ENCODE measurements at places on chromosomes 11 and 22. TPM values are rescaled to one million over a fixed set of nuclear protein-coding genes. Genes with fewer than 3 reads are reported as not detected.
A peak's percentile ranks its signal among the peaks of the same experiment; 100 is the strongest.

DNA sequence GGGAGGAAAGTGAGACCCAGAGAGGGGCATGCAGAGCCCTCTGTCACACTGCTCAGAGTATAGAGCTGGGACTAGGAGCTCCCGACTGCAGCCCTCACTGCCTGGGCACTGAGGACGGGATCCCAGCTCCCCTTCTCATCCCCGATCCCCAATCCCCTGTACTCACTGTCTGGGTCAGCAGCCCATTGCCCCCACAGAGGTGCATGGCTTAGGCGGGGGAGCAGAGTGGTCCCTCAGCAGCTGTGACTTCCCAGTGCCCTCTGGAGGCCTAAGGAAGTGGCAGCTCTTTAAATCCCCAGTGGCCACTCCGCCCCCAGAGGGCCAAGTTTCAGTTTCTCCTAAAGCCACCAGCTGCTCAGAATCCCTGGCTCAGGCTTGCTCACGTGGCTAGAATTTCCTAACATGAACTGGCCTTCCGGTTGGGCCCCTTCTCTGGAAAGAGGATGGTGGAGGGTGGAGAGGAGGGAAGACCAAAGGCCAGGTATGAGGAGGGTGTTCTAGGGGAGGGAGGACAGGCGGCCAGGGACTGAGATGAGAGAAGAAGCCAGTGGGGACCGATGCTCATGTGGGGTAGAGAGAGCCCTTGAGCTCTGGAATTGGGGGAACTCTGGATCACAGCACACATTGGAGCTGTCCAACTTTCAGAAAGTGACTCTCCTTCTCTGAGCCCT lies at the start of gene BATF2:
TSS of gene BATF2 (minus strand) at position 262 of the 671 bp plus-strand sequence. CDS start at position 205, 57 bp downstream.
- peak; percentile 60 for DNase-seq

- DNase-seq = no peak
Observed at GRCh38 chr11:114080219-114080618, 20.7 kb downstream of the ZBTB16 start.

- DNase-seq = no peak
Observed at GRCh38 chr11:2362414-2362813, 14.7 kb upstream of the CD81 start.

- no peak for DNase-seq
Observed at GRCh38 chr22:31394326-31394725, 5.1 kb upstream of the DRG1 start.

GRCh38 chr11:94494126-94494680 lies 419 bp downstream of the ANKRD49 start:
- DNase-seq = no peak

The POLDIP3 gene
- 47.6 TPM for total RNA-seq

DNA sequence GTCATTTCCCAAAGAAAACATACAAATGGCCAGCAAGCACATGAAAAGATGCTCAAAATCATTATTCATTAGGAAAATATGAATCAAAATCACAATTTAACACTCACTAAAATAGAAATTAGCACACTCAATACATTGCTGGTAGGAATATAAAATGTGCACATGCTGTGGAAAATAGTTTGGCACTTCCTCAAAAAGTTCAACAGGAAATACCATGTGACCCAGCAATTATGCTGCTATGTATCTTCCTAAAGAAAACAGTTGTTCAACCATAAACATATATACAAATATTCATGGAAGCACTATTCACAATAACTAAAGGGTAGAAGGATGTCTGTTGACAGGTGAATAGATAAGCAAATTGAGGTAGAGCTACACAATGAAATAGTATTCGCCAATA lies 187.3 kb upstream of the SOX6 start:
- no peak for DNase-seq

GRCh38 chr11:103862094-103862801 lies 174.2 kb upstream of the DDI1 start:
- no peak for DNase-seq

Measured in mammary epithelial cell (primary cell).